Stimulated activated CD4-positive, alpha-beta T cell treated with anti-CD3 and anti-CD28 coated beads, Interleukin-4, amount 100 ng/mL, for 4 hours (primary cell): ENCODE measurements at places on chromosomes 6 and 20.

DNA sequence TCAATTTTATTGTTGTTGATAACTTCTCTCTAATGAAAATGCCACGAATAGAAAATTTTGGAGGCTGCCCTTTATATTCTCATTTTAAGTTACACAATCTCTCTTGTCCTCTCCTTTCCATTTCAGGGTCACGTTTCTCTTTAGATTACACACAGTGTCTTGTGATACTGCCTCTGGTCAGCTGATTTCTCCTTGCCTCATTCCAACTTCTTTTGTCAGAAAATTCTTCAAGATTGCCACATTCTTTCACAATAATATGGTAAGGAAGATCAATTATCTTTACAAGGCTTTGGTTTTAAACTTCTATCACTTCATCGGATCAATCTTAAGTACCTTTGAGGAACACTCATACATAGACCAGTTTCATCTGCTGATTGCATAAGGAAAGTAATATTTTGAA is 370.3 kb downstream of the RFPL4B start:
- DNase-seq, result no peak

DNA sequence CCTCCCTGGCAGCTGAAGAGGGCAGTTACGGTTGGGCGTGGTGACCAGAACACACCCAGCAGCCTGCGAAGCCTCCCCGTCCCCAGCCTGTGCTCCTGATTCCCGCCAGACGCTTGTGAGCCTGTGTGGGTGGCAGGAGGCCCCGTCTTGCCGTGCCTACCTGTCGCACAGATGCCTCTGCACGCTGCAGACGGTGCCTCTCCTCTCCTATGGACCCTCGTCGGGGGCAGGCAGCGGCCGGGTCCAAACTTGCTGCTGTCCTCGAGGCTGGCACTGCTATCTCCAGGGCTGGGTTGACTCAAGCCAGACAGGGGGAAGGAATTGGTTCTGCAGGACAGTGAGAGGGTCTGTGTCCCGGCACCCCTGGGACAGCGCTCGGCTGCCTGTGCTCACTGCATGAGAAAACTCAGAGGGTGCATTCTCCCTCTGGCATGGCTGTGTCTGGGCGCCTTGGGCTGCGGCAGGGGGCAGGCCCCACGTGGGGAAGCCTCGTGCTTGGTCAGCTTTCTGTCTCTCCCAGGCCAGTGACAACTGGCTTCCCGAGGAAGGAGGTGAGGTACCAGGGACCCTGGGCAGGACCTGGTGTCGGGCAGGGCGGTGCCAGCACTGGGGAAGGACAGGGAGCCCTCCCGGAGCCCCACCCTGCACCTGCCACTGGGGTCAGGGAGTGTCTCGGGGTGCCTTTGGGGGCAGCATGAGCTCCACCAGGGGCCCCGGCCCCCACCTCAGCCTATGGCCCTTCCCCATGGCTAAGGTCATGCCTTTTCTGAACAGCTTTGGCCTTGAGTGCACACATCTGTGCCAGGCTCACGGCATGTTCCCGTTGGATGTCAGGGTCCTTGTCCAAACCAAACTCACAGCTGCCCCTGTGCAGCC is 127.5 kb downstream of the TAF4 start:
- no peak for DNase-seq

DNA sequence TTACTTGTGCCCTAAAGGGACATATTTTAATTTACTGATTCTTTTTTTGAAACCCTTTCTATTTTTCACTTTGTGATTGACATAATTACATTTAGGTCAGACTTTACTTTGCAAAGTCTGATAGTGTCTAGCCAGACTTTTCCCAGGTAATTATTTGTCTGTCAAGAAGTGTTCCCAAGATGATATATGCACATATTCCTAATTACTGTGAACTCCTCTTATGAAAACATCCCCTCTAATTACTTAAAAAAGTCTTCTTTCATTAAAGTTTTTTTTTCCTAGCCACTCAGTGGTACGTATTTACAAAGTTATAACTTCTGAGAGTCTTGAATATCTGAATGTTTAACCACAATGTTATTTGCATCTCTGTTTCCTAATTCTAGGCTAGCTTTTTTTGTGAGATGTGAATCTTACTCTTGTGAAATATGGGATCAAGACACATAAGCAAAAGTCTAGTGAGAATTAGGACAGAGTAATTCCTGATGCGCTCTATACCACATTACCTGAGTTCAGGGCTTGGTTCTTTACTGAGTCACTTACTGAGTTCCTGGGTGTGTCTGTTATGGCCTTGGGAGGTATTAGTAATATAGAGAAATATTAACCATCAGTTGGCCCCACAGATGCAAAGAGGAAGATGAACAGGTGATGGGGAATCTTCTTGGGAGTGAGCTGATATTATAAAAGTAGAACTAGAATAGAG is 27.9 kb downstream of the FAM83B start:
- DNase-seq, result no peak

GRCh38 chr20:35891375-35891774 is 62.9 kb downstream of the SCAND1 start:
- DNase-seq, result no peak

- DNase-seq, result no peak
Observed at GRCh38 chr6:34318499-34319470, 70.0 kb upstream of the SMIM29 start.

DNA sequence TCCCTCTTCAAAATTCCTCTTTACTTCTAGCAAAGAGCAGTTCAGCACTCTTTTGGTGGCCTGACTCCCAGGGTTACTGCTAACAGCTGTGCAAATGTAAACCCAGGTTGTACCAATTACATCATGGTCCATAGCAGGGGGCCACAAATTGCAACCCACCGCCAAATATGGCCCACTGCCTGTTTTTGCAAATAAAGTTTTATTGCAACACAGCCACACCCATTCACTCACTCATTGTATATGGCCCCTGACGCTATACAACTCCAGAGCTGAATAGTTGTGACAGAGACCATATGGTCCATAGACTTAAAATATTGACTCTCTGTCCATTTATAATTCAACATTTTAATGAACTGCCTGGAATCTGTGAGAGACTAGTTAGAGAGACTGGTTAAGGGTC is 233.4 kb downstream of the NFATC2 start:
- DNase-seq, result no peak

- peak; percentile 84 for DNase-seq
Observed at GRCh38 chr6:26158076-26158580, 70.9 kb downstream of the HFE start.
